ENCODE measurements at places on chromosomes 5 and 9. TPM values are rescaled to one million over a fixed set of nuclear protein-coding genes. Genes with fewer than 3 reads are reported as not detected.
A peak's percentile ranks its signal among the peaks of the same experiment; 100 is the strongest.

DNA sequence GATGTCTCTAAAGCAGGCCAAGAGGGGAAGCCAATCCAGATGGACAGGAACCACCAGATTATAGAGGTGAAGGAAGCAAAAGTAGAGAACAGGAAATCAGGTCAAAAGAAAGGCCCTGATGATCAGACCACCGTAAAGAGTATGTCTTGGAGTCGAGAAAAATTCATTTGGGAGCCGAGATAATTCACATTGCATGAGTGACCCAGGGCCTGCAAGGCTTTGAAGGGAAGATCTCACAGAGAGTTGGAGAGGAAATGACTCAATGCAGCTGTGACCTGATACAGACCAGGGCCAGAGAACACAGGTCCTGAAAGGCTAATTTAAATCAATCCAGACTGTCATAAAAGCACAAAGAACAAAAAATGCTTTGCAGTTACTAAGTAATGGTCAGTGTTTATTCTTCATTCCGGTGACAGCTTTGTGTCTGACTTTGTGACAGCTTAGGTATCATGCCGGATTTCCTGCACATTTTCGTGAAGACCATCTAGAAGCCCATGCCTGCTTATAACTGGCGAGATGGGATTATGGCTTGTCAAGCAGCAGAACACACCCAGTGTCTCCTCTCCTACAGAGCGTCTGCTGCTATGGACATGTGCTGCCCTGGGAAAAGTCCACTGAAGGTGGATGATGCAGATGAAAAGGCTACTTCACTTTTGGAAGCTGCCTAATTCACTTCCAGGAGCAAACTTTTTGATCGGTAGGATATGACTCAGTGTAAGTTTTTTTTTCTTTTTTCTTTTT, 5.8 kb upstream of the ACTBL2 start:
- H3K4me3 ChIP-seq: no peak overlapping the region
- H3K27me3 ChIP-seq: no peaks in the 10 kb centered on the region
- H3K4me1 ChIP-seq: no peaks in the 10 kb centered on the region

DNA sequence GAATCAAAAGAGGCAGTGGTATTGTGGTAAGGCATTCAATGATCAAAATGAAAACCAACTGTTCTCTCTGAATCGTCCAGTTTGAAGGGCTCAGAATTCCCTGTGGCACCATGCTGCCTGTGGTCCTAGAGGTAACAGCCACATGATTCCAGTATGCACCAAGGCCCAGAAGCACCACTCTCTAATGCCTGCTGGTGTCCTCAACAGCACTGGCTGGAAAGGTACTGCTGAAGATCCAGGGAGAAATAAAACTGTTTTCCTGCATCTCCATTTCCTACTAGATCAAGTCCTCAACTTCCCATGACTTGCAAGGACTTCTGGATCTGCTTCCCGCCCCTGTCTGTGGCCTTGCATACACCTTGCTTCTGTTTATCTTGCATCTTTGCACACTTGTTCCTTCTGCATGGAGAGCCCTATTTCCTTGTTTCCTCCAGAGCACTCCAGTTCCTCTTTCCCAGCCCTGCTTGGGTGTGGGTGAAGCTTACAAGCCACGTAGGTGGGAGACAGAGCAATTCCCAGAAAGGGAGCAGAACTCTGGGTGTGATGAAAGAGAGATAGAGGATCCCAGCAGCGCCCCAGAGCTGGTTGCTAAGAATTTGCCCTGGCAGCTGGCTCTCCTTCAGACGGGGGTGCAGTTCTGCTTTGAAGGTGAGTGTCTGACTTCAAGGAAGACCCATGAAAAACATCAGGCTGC, 41.0 kb upstream of the EQTN start:
- H3K27ac ChIP-seq: peak overlapping the region; percentile 57
- peaks cover 40% of the 10 kb centered on the region for H3K4me1 ChIP-seq
- DNase-seq: peak; percentile 33
- H3K27me3 ChIP-seq: no peaks in the 10 kb centered on the region
- no peaks in the 10 kb centered on the region for H3K36me3 ChIP-seq
- H3K4me3 ChIP-seq: no peak overlapping the region

DNA sequence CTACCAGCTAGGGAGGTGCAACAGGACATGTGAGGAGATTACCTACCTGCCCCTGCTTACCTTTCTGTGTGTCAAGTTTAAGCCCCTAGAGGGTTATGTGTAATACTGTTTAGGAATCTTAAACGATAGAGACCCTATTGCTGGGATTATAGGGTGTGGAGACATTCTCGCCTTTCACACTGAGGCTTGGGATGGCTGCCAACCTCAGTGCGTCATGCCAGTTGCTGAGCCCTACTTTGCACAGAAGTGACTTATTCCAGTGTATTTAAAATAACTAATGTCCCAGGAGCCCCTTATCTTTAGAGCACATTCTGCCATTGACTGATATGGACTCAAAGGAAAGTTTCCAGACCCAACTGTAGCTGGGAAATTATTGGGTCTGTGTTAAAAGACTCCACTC, 76.6 kb upstream of the XPA start:
- H3K4me1 ChIP-seq: peaks cover 21% of the 10 kb centered on the region
- no peak overlapping the region for H3K4me3 ChIP-seq
- DNase-seq: peak; percentile 65

Gene PCDHB11
- 1.5 TPM for total RNA-seq

DNA sequence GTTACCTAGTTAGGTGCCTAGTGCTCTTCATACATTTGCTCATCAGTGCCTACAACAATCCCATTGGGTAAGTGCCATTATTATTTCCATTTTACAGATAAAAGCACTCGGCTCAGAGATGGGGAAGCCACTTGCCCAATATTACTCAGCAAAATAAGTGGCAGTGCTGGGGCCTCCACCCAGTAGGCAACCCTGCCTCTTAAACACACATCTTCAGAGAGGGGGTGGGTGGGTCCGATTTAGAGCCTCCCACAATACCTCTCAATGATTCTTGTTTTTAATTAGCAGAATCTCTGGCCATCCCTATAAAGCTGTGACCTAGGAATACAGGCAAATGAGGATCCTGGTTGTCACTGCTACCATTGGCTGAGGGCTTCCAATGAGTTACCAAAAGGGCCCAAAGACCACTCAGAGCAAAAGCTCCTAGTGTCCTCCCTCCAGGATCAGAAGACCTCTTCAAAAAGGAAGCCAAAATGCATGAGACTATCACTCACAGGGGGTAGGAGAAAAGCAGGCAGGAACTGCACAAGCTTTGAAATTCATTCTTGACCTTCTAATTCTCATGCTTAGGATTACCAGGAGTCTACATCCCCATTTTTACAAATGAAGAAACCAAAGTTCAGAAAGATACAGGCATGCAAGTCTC, 36.1 kb upstream of the UBE2D2 start:
- H3K4me3 ChIP-seq: no peak overlapping the region
- no peak for DNase-seq
- no peaks in the 10 kb centered on the region for H3K36me3 ChIP-seq
- H3K27me3 ChIP-seq: no peaks in the 10 kb centered on the region
- H3K4me1 ChIP-seq: peaks cover 15% of the 10 kb centered on the region
- peak overlapping the region; percentile 67 for H3K27ac ChIP-seq

DNA sequence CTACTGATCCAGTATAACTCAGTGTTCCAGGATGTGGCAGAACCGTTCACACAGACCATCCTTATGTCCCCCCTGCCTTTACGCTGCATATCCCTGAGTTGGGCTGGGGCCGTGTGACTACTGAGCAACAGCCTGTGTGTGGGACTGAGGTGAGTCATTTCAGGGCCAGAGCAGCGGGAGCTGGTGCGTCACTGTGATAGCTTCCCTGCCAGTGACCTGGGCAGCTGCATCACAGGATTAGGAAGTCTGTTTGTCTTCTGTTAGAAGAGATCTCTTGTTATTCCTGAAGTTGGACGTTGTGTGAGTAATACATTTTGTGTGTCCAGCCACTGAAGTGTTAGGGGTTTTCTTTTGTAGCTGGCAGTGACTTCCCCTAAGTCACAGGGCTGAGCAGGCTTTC, 35.6 kb downstream of the TPPP start:
- no peaks in the 10 kb centered on the region for H3K27me3 ChIP-seq
- no peak overlapping the region for H3K4me3 ChIP-seq
- no peaks in the 10 kb centered on the region for H3K36me3 ChIP-seq
- DNase-seq: no peak
- no peaks in the 10 kb centered on the region for H3K4me1 ChIP-seq

DNA sequence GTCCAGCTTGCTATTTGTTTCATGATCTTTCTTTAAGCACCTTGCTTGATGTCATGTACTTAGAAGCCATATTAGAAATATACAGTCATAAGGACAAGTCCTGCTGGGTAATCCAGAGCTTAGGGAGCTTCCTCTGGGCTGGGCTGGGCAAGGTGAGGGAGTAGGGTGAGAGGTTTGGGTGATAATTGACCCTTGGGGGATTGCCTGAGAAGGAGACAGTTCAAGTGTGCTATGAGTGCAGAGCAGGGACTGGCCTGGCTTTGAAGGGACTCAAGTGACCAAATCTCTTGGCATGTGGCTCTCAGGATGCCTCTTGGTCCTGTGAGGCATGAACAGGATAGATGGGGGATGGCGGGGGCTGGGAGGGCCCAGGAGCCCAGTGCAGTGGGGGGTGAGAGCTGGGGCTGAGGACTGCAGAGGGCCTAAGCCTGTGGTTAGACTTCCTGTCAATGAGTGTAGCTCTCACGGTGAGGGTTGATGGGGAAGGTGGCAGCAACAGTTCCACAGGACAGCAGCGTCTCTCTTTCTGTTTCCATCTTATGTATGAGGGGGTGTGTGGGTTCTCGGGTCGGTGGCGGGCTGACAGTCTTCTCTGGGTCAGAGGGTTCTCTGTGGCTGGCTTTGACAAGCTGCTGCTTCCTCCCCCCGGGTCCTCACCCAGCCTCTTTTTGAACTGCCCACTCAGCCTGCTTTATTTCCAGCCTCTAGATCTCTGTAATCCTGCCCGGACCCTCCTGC, 53.5 kb downstream of the RGS3 start:
- no peak overlapping the region for H3K4me3 ChIP-seq
- H3K27me3 ChIP-seq: no peaks in the 10 kb centered on the region
- H3K36me3 ChIP-seq: no peaks in the 10 kb centered on the region
- peaks cover 35% of the 10 kb centered on the region for H3K4me1 ChIP-seq

Gene HAND1
- total RNA-seq: 8.0 TPM

Gene MLLT3
- total RNA-seq: 31.6 TPM

Gene PCSK5
- 248 TPM for total RNA-seq

GRCh38 chr9:132877824-132878694, at the start of gene AK8:
AK8 (minus strand) TSS chr9:132878284; CDS start chr9:132878255, 29 bp downstream.
- H3K4me3 ChIP-seq: peak within 1 kb of the TSS; percentile 88
- no peaks in the 10 kb centered on the region for H3K36me3 ChIP-seq
- H3K27me3 ChIP-seq: no peaks in the 10 kb centered on the region
- DNase-seq: peak; percentile 74

DNA sequence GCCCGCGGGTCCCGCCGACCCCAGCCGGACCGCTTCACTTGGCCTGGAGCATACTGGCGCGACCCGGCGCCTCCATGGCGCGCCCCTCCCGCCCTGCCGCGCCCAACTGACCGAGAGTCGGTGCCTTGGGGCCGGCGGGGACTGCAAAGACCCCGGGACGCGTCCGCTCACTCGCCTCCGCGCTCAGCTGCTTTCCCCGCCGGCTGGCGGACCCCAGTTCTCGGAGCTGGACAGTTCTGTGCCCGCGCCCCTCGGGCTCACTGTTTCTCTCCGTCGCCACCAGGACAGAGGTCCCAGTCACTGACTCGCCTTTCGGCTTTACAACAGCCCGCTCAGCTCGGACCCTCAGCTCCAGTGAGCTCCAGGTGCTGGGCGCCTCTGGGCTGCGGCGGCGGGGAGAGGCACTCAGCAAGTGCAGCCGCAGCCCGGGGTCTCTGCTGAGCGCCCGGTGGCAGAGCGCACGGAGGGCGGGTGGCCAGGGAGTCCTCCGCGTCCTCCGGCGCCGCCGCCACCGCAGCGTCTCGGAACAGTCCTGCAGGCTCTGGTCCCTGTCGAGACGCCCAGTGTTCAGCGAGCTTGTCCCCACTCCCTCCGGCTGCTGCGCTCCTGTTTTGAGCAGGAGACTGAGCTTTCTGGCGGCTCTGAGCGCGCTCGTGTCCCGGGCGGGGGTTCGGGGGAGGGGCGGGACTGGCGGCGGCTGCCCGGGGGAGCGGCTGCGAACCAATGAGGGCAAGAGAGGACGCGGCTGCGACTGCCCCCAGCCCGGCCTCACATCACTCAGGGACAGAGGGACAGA, at the start of gene SMIM32:
Gene SMIM32, minus strand, starts transcription at position 637 of the 796 bp plus-strand sequence. CDS start 638 bp downstream, outside the sequence.
- H3K27ac ChIP-seq: peak within 1 kb of the TSS; percentile 74
- peak within 1 kb of the TSS; percentile 74 for H3K4me3 ChIP-seq
- peaks cover 32% of the 10 kb centered on the region for H3K27me3 ChIP-seq
- DNase-seq: peak; percentile 66
- H3K36me3 ChIP-seq: no peaks in the 10 kb centered on the region

Gene RPP25L
- 8.6 TPM for total RNA-seq

Gene DMRT3
- not detected for total RNA-seq

Gene CARD6
- total RNA-seq: 3.4 TPM

DNA sequence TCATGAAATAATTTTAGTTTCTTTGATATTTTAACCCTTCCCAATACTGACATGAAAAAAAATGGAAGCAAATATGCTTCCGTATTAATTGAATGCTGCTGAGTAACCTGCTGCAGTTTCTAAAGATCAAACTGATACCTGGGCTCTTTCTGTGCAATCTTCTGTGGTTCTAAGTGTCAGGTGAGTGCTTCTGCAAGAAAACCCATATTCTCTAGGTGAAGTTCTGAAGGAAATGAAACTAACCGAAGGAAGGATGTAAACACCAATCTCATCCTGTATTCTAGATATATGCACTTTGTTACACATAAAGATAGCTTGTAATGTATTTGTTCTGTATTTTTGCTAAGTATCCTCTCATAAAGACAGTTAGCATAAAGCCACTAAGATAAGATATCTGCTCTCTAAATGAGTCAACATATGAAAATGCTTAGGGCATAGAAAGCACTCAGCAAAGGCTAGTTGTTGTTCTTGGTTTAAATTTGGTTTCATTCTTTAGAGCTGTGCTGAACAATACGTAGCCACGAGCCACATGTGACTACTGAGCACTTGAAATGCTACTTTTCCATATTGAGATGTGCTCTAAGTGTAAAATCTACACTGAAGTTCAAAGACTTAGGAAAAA, 52.0 kb downstream of the ITGA2 start:
- no peaks in the 10 kb centered on the region for H3K36me3 ChIP-seq
- H3K4me1 ChIP-seq: peaks cover 6% of the 10 kb centered on the region
- DNase-seq: no peak
- no peaks in the 10 kb centered on the region for H3K27me3 ChIP-seq

DNA sequence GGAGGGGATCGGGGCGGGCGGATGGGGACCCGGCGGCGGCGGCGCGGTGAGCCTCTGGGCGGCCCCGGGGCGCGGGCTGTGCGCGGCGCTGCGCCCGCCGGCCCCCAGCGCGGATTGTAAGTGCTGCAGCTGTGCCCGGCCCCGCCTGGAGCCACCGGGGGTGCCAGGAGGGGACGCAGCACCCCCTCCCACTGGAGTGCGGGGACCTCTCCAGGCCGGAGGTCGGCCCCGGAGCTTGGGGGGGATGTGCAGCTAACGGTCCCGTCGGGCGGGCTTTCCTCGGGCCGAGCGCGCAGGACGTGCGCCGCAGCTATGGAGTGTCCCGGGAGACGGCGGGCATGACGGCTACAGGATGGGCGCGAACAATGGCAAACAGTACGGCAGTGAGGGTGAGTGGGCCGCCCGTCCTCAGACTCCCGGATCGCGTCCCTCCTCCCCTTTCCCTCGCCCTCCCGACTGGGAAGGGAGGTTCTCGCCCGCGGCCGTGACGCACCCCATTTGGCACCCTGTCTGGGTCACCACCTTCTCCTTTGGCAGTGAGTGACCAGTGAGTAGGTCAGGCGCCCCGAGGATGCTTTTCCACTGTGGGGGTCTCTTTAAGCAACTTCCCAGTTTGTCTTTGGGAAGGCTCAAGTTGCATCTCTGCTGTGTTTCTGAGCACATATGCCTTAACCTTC, 483 bp downstream of the FBXL7 start:
- H3K27me3 ChIP-seq: peaks cover 29% of the 10 kb centered on the region
- no peaks in the 10 kb centered on the region for H3K36me3 ChIP-seq
- H3K4me3 ChIP-seq: peak overlapping the region; percentile 55
- peak; percentile 20 for DNase-seq

Gene PAEP
- not detected for total RNA-seq

Data from transverse colon (tissue), 4 donors.